Stimulated activated CD8-positive, alpha-beta memory T cell treated with anti-CD3 and anti-CD28 coated beads, Interleukin-4, amount 100 ng/mL, for 1 hour (primary cell): ENCODE measurements at places on chromosomes 4 and X.

DNA sequence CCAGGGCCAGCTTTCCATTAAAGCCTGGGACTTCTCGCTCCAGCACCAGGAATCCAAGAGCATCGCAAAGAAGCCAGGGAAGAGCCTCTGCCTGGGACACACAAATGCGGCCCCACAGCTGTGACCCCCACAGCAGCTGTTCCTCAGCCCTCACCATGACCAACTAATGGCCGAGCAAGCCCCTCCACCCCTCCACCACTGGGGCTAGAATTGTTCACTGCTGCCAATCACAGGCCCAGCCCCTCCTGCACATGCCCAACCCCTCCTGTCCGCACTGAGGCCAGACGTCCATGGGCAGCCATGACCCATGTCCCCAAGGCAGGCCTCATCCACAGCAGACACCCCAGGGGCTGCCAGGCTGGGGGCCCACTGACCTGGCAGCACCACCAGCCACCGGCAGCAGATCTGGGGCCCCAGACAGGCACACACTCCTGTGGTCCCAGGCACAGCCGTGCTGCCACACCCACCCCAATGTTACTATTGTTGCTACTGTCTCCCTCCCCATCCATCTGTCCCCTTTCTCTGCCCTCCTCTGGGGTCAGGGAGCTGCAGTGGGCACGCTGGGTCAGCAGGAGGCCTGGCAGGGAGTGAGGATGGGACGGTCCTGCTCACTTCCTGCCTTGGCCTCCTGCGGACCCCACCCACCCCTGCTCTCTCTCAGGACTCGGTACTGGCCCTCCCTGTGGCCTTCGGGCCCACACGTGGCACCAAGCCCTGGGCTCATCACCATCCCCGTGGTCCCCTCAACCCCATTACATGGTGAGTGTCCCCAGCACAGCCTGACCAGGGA, 56.0 kb downstream of the ZFYVE28 start:
- DNase-seq: no peak

GRCh38 chrX:67781132-67781531, 237.3 kb downstream of the AR start:
- no peak for DNase-seq

DNA sequence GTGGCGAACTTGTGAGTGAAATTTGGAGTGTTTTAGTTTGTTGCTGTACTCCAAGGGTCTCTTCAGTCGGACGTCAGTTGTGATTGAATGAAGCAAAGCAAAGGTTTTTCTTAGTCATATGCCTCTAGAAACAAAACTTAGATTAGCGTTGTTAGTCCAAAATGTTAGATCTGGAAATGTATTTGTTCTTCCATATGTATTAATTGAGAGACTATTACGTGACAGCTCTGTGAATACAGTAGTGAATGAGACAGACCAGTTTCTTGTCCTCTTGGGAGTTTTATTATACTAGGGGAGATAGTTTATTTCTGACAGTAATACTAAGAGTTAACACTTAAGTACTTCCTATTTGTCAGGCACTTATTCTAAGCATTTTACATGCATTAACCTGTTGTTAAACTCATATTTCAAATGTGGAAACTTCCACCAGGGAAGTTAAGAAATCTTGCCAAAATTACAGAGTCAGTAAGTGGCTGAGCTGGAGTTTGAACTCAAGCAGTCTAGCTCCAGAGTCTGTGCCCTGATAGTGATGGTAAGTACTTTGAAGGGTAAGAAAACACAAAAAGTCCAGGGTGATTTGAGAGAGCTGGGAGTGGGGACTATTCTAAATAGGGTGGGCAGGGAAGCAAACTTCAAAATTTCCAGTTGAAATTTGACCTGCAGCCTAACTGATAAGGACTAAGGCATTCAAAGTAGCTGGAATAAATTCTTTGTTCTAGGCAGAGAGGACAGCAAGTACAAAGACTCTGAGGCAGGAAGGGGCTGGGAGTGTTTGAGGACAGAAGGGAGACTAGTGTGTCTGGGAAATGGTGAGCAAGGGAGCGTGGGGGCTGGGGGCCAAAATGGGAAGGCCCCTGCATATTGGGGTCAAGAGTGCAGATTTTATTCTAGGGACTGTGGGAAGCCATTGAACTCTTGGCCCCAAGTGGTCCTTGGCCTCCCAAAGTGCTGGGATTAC, 17.0 kb downstream of the ADD1 start:
- DNase-seq: no peak

DNA sequence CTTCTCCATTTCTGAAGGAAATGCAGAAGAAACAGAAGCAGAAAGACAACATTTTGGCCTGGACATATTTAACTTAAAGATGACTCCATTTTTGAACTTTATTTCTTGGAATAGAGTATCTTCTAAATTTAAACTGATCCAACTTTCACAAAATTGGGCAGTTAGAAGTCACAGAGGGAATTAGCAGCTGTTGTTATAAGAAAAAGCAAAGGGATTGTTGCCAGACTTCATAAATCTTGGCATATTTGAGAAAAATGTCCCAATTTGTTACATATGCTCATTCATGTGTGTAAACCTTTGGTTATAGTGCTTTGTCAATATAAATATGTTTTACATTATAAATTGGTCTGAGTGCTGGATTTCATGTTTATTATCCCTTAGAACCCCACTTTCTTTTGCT, 3.4 kb downstream of the GLUD2 start:
- no peak for DNase-seq

DNA sequence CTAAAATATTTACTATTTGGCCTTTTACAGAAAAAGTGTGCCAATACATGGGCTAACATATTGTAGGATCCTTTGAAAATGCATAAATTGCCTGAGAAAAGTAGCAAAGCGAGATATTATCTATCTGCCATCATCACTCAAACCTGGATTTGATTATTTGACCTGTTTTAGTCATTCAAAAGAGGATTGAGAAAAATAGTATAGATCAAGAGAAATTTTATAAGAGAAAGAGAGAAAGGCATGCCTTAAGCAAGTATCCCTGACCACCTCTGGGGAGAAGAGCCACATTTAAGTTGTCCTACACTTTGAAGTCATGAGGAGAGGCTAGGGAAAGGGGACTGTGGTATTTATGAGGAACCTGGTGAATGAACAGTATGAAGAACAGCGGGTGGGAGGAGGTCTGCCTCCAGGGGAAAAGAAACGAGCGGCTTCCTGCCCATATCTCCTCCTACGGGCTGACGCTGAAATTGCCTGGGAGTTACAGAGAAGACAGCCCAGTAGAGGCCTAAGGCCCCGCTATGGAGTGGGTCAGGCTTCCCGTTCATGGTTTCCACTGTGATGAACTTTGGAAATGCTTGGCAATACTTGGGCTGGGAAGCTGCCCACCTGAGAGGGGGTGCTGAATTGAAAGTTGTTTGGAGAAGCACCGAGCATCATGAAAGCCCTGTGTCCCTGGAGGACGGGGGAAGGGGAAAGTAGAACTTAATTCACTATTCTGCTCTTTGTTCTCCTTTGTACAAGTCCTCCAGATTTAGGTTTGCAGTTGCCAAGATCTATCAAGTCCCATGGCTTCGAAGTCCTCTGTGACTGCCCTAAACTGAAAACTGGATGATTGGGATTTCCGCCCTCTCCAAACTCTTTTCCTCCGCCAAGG, 106.9 kb upstream of the ACSL4 start:
- DNase-seq: no peak

DNA sequence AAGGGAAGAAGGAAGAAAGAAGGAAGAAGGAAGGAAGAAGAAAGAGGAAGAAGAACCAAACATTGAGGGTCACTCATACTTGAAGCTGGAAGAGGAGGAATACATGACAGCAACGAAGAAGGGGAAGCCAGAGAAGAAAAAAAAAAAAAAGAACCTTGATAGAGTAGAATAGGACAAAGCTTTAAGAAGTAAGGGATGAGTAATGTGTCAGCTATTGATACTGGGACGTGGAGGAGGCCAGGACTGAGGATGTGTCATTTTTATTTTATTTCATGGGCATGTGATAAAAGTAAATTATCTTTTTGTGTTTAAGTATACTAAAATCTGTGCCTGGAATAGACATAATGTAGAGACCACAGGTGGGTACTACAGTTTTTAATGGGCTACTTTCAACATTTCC, 6.4 kb downstream of the EDA2R start:
- DNase-seq: no peak

- DNase-seq: no peak
Observed at GRCh38 chr4:25925486-25926201, 11.6 kb downstream of the SMIM20 start.

- DNase-seq: no peak
Observed at GRCh38 chrX:151725338-151725614, 9.3 kb upstream of the CNGA2 start.

DNA sequence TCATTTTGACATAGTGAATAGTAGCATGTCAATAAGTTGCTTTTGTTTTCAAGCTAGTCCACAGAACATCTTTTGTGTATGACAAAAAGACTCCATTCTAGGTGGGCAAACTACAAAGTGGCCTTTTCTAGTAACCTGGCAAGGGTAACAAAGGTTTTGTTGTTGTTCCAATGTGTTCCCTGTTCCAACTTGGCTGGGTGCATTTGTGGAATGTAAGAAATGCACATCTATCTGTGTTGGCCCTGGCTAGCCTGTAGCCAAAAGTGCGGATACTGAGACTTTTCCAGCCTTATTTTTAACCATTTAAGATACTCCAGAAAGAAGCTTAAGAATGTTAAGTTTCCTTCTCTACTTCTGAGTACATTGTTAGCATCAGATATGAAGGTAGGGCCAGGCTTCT, 118.7 kb upstream of the CHRDL1 start:
- DNase-seq: no peak

DNA sequence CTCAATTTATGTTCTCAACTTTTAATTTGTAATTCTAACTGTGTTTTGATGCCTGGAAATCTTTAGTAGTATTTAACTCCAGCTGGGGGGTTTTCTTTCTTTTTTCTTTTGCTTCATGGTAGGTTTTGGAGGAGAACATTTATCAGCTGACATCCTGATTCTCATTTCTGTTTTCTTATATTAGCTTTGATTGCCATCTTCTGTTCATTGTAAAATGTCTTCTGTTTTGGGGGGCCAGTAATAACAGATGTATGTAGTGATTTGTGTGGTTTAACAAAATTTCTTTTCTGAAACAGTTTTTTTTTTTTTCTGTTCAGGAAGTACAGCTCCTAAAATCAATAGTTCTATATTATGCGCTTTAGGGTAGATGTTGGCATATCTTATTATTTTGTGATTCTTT, 182.2 kb downstream of the GABRB1 start:
- no peak for DNase-seq

GRCh38 chr4:52251864-52252263, 200.8 kb downstream of the SPATA18 start:
- no peak for DNase-seq

DNA sequence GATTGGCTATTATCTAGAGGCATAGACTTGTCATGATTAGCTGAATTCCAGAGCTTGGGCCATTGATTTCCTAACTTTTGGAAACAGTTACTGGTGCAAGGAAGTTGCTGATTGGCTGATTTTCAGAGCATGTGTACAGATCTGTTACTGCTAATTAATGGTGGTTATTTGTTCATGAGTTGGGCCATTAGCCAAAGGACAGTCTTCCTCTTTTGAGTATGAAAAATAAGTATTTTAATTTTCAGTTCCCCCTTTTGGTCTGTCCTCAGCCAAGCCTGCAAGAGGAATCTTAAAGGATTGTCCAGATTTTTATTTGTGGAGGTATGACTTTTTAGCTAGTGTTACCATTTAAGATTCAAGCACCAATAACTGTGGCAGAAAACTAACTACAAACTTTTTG, 7.0 kb upstream of the DSPP start:
- no peak for DNase-seq

DNA sequence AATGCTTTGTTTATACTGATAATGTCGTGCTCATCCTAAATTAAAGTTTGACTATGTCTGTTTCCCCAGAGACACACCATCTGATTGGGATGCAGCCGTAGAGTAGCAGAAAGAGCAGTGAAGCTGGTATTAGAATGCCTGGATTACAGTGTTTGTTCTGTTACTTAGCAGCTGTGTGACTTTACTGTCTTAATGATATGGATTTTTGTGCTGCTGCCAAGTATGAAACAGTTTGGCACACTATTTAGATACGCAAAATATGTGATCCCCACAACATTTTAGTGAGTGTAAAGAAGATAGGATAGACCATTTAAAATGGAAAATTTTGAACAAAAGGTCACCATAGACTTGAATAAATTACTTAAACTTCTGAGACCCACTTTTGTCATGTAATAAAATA, 1.2 kb upstream of the CHIC1 start:
- no peak for DNase-seq

DNA sequence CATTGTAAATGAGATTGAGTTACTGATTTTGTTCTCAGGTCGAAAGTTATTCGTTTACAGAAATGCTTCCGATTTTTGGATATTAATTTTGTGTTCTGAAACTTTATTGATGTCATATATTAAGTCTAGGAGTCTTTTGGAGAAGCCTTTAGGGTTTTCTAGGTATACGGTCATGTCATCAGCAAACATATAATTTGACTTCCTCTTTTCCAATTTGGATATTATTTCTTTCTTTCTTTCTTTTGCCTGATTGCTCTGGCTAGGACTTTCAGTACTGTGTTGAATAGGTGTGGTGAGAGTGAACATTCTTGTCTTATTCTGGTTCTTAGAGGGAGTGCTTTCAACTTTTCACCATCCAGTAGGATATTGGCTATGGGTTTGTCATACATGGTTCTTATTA, 35.4 kb upstream of the PDLIM5 start:
- DNase-seq: no peak

DNA sequence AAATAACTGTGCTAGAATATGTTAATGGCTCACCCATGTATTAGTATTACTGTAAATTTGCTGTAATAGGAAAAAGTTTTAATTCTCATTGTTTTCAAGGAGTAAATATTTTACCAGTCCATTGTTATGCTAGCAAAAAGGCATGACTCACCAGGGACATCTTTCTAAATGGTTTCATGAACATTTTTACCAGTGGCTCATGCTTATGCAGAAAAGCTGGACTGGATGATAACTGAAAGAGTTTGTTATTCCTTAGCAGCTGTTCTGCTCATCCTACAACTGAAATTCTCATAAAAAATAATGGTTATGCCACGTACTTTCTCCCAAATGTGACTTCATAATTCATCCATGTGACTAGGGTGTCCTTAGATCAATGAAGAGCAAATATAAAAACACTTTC, 111.9 kb upstream of the PCDH18 start:
- no peak for DNase-seq

DNA sequence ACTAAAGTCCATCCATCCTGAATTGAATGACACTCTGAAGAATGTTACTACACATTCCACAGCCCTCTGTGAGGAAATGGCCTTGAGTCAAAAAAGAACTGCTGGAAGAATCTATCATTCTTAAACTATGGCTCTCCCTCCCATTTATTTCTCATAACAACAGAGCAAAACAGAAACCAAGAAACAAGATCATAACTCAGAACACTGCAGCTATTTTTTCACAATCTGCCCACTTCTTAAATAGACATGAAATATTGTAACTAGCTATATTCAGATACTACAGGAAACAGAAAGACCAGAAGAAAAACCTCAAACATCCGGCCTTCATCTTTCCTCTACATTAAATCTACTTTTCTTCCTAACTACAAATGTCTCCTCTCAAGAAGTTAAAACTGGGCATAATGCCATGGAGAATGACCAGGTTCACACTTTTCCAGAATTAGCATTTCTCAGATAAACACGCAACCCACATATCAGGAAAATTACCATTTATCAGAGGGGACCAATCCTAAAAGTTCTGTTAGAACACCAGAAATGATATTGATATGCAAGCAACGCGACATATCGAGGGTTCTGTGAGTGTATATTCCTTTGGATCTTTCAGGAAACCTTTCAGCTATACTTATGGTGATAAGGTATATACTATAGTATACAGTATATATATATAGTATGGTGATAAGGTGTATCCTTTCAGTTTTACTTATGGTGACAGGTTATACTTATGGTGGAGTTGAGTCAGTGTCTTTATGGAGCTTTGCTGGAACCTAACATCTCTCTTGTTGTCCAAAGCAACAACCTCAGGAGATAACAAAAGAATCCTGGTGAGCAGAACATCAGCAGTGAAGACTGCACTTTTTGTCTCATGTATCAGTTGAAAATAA, 60.4 kb upstream of the IRF2 start:
- DNase-seq: no peak
